Lower lobe of right lung (tissue), 2 donors: ENCODE measurements at places on chromosomes 6 and 20.

- no peak for DNase-seq
Observed at GRCh38 chr6:4287372-4287771, 152.0 kb upstream of the ECI2 start.

- DNase-seq, result no peak
Observed at GRCh38 chr20:1323256-1323655, 5.7 kb downstream of the SDCBP2 start.

DNA sequence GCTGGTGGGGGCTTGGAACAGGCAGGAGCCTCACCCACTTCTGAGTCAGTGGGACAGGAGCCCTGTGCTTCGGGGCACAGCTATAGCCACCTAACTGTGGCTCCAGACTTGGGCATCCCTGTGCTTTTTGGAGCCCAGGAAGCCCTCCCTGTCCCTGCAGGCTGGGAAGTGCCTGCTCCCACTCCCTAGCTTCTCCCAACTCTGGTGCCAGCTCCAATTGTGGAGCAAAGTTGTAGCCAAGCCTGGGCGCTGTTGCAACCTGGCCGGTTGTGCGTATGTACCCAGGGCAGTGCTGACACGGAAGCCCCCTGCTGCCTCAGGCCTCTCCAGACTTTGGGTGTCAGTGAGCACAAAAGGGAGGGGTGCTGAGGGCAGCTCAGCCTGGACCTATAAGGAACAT is 601.7 kb upstream of the GJE1 start:
- no peak for DNase-seq

GRCh38 chr20:46563170-46563859 is 12.9 kb upstream of the OCSTAMP start:
- DNase-seq, result no peak

- no peak for DNase-seq
Observed at GRCh38 chr20:32891491-32891890, 32.8 kb downstream of the EFCAB8 start.

DNA sequence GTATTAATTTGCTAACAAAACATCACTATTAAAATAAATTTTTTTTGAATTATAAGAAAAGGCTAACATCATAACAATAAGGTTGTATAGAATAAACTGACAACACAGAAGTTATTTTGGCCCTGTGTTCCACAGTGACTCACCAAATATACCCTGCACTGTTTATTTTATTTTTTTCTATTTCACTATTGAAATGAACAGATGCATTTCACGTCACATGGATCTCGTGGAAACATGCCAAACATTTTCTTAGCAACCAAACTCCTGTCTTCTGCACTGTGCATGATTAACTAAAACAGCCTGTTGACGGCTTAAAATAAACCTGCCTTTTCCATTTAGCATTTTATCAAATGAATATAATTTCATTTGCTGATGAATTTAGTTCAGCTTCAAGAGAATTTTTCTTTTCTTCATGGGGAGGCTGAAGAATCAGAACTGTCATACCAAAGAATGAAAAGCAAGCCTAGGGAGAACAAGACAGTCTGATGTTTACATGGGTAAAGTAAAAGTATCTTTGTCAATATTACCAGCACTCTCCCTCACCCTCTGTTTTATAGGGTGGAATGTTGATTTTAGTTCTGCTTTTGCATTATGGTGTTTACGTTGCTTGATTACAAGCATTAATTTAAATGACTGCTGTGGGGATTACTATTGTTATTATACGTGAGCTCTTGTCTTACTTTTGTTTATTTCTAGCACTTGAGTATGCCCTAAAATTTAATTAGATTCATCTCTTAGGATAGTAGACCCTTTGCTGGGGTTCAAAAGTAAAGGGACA is 115.3 kb downstream of the LCA5 start:
- no peak for DNase-seq

- DNase-seq, result no peak
Observed at GRCh38 chr20:38073307-38074071, 39.9 kb downstream of the RPRD1B start.

GRCh38 chr20:42402455-42402854 is 784.3 kb upstream of the CHD6 start:
- no peak for DNase-seq

DNA sequence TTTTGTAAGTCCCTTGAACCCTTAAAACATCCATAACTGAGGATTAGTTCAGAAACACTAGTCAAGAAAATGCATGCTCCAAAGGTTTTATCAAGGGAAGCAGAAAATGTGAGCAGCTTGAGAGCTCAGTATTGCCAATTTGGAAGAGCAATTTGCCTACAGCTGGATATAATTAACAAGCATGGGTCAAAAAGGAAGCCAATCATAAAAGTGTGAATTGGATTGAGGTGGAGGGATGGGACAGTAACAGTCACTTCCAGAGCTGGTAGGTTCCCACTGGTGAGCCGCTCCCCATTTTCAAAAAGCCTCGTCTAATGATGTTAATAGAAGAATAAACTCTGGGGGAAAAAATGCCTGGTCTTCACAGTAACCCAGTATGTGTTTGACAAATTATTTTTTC is 5.0 kb upstream of the PTPRK start:
- no peak for DNase-seq

- DNase-seq, result peak; percentile 60
Observed at GRCh38 chr6:56842686-56843475, 112.0 kb upstream of the BEND6 start.

DNA sequence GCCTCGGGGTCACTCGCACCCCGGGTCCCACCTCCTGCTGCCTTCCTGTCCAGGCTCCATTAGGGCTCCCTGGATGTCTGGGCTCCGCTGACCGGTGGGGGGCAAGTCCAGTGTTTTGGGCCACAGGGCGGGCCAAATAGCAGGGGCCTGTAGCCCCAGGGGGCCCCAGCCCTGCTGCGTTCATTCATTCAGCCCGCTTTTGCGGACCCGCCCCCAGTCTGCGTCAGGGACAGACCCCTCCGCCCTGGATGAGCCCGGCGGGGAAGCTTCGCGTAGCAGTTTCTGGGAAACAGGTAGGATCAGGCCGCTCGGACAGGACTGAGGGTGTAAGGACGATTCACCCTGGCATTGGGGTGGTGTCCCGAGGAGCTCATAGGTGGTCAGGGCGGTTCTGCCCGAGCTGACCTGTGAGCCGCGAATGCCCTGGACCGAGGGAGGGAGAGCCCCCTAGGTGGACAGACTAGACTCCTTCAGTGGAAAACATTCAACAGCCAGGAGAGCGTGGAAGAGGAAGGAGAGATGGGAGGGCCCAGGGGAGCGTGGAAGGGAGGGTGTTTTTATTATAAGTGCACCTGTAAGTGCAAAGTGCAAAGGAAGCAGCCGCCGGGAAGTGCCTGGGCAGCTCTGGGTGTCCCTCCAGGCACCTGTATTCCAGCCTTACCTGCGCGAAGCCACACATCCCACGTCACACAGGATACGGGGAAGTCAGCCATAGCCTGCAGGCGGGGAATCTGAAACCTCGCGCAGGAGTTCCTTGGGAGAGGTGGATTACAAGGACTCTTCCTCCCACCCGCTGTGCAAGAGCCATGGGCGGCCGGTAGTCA is 662 bp downstream of the ENTPD6 start:
- DNase-seq, result peak; percentile 70

- DNase-seq, result no peak
Observed at GRCh38 chr6:13455552-13455966, 31.8 kb downstream of the GFOD1 start.

DNA sequence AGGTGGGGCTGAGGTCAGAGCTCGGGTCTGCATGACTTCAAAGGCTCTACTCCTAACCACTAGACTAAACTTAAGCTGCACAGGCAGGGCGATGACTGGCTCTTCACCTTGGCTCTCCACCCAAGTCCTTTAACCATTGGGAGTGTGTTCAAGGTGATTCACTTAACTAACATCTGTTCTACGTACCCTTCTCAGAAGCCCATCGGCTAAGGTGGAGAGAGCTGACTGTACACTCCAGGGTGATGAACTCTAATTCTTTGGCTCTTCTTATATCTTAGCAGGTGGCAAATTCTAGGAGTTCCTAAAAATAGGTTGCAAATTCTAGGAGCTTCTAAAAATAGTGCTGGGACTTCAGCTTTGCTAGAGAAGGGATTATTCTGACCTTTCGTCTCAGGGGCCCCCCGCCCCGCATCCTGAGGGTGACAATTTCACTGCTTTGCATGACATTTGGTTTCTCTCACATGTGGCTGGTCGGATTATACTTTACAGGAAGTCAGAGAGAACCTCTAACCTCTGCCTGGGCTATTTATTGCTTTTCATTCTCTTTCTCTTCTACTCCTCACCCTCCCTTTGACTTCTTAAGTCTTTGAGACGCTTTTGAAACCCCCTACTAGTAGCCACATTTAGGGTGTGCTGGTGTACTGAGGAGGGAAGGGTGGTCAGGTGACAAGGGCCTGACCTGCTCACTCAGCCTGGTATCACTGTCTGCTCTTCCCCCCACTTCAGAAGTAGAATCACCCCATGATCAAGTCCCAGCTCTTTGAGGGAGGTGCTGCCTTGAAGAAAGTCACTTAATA is 55.5 kb downstream of the PRDM1 start:
- DNase-seq, result no peak

GRCh38 chr20:14902432-14903089 is 565.1 kb upstream of the FLRT3 start:
- DNase-seq, result no peak

GRCh38 chr6:30397697-30398096 is 52.7 kb downstream of the RPP21 start:
- no peak for DNase-seq

GRCh38 chr6:122432816-122433215 is 33.4 kb downstream of the HSF2 start:
- no peak for DNase-seq

DNA sequence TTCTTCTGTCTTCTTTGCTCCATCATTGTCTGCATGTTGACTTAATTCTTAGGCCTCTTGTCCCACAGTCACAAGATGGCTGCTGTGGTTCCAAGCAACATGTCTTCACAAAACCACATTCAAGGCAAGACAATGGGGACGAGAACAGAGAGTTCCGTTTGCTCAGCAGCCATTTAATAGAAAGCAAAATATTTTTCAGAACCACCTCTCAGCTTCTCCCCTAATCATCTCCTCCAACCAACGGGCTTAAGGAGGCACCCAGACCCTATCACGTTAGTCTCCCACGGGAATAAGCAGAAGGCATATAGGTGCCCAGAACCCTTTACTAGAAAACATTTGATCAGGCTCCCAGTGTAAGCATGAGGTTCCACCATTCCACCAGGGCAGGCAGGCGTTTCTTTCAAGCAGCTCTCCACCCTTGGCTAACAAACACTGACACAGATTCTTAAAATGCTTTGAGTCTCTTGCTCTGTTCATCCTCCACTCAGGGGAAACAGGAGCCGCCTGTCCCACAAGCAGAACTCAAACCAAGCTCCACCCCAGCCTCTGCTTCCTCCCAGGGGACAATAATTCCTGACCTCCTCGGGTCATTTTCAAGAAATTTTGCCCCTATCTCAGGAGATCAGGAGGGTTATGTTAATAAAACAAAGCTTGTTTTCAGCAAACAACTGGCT is 19.0 kb downstream of the BMP7 start:
- DNase-seq, result no peak

GRCh38 chr20:2533118-2533517 is 3.3 kb upstream of the TMC2 start:
- DNase-seq, result no peak

DNA sequence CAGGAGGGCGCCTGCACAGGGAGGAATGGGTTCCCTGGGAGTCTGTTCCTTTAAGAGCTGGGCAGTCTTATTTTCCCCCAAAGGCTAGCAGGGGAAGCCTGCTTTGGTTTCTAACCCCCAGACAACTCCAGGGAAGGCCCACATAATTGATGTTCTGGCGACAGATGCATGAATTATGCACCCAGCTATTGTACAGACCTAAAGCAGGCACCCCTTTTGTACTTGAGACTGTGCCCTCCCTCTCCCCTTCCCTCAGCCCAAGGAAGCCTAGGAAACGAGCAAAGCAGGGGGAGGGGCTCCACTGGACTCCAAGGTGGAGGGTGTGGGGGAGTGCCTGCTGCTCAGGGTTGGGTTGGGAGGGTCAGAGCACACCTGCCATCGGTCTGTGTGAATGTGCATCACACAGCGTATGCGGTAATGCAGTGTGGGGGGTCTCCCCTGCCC is 102.1 kb downstream of the KCNB1 start:
- DNase-seq, result no peak

- no peak for DNase-seq
Observed at GRCh38 chr6:36964908-36965307, 10.4 kb downstream of the PI16 start.

- DNase-seq, result no peak
Observed at GRCh38 chr6:46651816-46652215, 802 bp downstream of the CYP39A1 start.

DNA sequence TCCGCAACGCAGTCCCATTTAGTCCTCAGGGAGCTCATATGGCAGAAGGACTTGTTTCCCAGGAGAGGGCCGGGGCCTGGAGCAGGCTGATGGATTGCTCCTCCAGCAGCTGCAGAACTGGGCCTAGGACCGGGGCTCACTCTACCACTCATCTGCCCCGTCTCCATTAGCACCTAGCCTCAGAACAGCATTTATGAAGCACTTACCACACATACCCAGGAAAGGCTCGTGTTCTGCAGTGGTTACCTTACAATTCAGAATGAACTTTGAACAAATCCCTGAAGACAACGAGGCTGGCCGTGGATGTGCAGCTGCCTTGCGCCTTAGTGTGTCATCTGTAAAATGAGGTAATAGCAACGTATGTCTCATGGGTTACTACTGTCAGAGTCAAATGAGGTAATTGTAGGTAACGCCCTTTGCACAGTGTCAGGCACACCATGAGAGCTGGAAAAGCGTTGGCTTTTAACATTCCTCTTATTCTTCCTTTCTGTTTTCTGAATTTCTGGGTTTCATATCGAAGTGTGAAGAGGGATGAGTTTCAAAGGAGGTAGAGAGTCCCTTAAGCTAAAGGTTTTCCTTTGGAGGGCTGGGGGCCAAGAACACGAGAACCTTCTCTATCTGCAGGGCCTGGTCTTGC is 46.3 kb upstream of the CD93 start:
- peak; percentile 57 for DNase-seq

DNA sequence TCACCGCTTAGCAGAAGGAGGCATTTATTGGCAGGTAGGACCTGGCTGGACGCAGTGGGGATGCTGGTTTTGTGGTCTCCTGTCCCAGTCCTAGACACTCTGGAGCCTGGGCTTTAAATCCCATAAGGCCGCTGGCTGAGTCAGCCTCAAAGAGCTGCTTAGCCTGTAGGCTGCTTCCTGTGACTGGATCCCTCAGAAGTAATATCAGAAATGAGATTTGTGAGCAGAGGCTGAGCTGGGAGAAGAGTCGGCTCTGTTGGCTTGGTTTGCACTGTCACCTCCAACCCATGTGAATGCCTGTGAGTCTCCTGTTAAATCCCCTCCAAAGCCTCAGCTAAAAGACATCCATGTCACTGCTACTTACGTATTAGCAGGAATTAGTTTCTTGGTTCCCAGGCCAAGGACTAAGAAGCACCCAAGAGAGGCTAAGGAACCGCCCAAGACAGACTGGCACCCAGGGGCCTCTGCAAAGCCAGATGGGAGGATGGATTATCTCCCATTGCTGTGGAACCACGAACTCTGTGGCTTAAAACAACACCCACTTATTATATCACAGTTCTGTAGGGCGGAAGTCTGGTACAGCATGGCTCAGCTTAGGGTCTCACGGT is 289.4 kb downstream of the CDC5L start:
- no peak for DNase-seq

GRCh38 chr6:140571145-140571544 is 1196.7 kb upstream of the CITED2 start:
- DNase-seq, result no peak

- no peak for DNase-seq
Observed at GRCh38 chr20:60201198-60201835, 243.1 kb downstream of the CDH26 start.
